ENCODE measurements at places on chromosomes 2 and 18.

GRCh38 chr2:183665425-183665824 lies 541.2 kb downstream of the NUP35 start:
- no peak for DNase-seq

- no peak for DNase-seq
Observed at GRCh38 chr2:172997031-172997430, 78.6 kb upstream of the MAP3K20 start.

DNA sequence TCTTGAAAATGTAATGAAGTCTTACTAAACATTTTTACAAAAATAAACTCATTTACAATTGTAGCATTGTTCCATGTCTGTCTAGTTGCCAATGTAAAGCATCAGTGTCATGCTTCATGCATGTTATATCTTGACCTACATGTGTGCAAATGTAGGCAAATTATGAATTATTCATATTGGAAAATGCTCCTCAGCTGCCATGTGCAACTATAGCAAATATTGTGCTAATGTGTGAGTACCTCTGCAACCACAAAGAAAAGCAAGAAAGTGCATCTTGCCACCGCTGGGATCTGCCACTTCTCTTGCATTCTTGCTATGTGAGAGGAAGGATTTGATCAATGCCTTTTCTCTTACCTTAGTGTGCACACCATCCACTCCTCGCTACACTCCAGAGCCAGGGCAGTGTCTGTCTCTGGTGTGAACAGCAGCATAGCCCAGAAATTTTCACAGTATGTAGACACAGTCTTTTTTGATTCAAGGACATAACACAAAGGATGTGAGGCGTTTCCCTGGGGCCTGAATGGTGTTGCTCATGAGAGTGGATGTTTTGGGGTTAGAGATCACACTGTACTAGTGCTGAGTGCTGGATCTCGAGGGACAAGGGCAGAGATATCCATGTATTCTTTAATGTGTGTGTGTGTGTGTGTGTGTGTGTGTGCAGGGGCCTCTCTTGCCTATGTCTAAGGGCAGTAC lies 47.6 kb upstream of the HAAO start:
- no peak for DNase-seq

GRCh38 chr18:49663899-49664890 lies 102.3 kb downstream of the LIPG start:
- no peak for DNase-seq

- no peak for DNase-seq
Observed at GRCh38 chr2:120740765-120741524, 5.3 kb downstream of the GLI2 start.

Measured in stimulated activated CD4-positive, alpha-beta T cell treated with anti-CD3 and anti-CD28 coated beads, Interleukin-1b, Interleukin-23, amount 100 ng/mL, for 1 hour (primary cell).